ENCODE measurements at places on chromosomes 3 and 15.

- no peak for DNase-seq
These were observed 67.4 kb downstream of the GRIP2 start for GRCh38 chr3:14472471-14473351.

DNA sequence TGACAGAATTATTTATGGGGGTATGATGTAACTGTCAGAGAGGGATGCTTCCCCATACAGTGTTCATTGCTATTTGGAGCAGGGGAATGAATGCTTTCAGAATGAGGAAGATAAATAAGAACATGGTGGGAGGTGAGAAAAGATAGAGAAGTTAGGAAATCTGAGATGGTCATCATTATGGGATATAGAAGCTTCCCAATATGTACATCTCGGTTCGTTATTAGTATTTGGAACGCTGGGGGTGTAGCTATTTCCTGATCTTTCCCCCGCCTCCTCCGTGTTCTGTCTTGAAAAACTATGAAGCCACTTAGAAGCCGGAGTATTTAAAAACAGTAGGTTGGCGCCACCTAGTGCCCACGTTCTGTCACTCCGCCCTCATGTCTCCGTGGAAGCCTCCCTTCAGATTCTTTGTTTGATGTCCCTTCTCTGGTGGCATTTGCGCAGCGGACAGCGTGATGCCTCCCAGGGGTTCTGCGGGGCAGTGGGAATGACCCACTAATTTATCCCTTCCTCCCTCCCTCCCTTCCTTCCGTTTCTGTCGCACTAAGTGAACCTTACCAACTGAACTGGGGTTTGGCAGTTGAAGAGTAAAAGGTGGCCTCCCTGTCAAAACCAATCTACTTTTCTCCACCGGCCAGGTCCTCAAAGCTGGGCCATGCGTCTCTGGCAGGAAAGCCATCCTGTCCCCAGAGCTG, 184.5 kb downstream of the FEZF2 start:
- peak; percentile 38 for DNase-seq

- DNase-seq = no peak
These were observed 221.0 kb upstream of the CBLB start for GRCh38 chr3:106089806-106090205.

DNA sequence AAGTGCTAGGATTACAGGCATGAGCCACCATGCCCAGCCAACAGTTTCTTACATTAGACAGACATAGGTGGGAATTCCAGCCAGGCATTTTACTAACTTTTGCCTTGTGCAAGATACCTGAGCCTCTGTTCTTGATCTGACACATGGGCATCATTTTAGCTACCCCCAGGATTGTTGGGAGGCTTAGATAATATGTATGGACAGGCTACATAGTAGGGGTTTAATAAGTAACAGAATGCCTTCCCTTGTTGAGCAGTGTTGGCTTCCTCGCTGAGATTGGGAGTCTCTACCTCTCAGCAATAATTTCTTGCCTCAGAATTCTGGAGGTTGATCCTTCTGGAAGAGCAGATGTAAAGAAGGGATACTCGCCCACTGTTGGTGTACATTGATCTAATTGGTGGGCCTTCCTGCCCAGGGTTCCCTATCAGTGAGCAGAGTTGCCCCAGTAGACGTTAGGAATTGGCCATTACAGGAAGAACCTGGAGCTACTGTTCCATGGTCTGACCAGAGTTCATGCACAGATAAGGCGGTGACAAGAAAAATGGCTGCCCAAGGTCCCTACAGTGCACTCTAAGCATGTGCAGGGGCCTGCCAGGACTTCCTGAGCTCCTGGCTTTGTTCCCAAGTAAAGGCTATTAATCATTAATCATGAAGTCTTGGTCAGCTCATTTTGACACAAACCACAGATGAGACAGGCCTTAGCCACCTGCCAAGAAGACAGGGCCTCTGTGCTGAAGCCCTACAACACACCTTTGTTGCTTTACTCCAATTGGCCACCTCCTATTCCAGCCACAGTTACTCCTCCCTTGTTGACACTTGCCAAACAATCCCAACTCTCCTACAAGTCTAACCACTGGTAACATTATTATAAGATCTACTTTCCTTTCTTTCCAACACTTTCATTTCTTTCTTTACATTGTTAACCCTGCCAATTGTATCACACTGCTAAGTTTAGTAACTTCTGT, 5.0 kb upstream of the IL17RE start:
- no peak for DNase-seq

GRCh38 chr15:73142802-73143762, 90.8 kb downstream of the NEO1 start:
- DNase-seq = no peak

GRCh38 chr3:116561529-116561928, 116.2 kb upstream of the LSAMP start:
- no peak for DNase-seq

DNA sequence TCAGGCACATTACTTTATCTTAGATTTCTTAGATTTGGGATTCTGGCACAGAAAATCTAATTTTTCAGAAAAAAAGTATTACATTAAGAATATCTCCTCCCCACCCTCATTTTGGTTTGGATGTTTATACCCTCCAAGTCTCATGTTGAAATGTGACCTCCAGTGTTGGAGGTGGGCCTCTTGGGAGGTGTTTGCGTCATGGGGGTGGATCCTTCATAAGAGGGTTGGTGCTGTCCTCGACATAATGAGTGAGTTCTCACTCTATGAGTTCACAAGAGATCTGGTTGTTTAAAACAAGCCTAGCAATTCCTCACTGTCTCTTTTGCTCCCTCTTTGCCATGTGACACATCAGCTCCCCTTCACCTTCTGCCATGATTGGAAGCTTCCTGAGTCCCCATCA, 45.6 kb upstream of the WWTR1 start:
- no peak for DNase-seq

- peak; percentile 70 for DNase-seq
These were observed 169.3 kb downstream of the LPP start for GRCh38 chr3:188323067-188323842.

DNA sequence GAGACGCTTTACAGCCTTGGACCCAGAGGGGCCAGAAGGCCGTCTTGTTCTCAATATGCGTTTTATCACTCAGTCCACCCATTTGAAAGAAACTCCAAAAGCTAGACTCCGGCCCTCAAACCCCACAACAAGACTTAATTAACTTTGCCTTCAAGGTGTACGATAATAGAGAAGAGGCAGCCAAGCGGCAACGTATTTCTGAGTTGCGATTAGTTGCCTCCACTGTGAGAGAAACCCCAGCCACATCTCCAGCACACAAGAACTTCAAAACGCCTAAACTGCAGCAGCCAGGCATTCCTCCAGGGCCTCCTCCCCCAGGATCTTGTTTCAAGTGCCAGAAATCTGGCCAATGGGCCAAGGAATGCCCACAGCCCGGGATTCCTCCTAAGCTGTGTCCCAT, 17.4 kb upstream of the INO80 start:
- no peak for DNase-seq

DNA sequence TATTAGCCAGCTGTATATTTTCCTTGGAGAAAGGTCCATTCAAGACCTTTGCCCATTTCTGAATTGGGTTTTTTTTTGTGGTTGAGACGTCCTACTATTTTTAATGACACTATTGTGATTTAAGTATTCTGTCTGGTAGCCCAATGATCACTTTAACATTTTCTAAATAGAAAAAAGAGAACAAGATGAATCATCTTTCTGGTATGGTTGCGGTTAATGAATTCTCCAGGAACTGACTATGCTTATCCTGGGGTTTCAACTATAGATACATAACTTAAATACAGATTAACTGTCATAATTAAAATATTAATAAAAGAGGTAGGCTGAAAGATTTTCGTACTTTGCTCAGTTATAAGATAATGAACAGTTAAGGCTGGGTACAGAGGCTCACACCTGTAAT, 51.9 kb downstream of the PBRM1 start:
- no peak for DNase-seq

DNA sequence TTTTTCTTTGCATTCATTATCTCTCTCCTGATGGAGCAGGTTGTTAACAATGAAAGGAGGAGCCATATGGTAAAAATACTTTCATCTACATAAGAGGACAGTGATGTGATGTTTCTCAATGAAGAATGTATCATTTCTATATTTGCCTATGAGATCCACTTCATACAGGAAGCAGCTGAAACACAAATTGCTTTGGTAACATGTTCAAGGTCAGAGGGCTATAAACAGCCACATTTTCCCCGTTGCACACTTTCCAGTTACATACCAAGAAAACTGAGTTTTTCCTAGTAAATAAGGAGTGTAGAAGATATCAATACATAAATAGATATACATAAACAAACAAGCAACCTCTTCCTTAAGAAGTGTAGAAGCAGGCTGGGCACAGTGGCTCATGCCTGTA, 32.6 kb upstream of the GYG1 start:
- no peak for DNase-seq

GRCh38 chr3:100836661-100837060, 127.4 kb downstream of the TFG start:
- DNase-seq = no peak

DNA sequence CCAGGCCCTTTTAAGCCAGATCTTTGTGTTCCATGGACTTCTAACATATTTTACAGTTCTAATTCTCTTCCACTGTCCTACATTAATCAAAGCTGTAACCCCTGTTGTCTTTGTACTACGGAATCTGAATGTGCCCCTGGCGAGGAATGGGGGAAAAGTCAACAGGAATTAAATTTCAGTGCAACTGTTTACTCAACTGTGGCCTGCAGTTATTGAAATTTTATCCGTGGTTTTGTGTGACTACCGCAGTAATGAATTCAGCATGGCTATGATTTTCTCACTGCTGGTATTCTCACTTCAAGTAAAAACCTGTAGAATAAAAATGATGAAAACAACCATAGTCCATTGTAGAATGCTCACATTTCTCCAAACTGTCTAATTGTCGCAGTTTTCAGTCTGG, 388.0 kb downstream of the FOXP1 start:
- no peak for DNase-seq

DNA sequence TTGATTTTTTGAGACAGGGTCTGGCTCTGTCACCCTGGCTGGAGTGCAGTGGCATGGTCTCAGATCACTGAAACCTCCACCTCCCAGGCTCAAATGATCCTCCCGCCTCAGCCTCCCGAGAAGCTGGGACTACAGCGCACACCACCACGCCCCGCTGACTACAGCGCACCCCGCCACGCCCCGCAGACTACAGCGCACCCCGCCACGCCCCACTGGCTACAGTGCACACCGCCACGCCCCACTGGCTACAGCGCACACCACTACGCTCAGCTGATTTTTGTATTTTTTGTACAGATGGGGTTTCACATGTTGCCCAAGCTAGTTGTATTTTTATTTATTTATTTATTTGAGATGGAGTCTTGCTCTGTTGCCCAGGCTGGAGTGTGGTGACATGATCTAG, 35.6 kb downstream of the SLC51A start:
- no peak for DNase-seq
